ENCODE measurements at places on chromosomes 4 and X. TPM values are rescaled to one million over a fixed set of nuclear protein-coding genes. Genes with fewer than 3 reads are reported as not detected.

- DNase-seq, result peak; percentile 90
These were observed at the start of gene ARSD for GRCh38 chrX:2928583-2929434. Gene ARSD, minus strand, starts transcription at chrX:2929339. Its CDS starts 64 bp downstream, at chrX:2929275.

- peak; percentile 79 for DNase-seq
These were observed 43.4 kb downstream of the SHROOM2 start for GRCh38 chrX:9829308-9830267.

GRCh38 chrX:136369377-136369776 is 68.6 kb downstream of the ADGRG4 start:
- peak; percentile 19 for DNase-seq

- no peak for DNase-seq
These were observed 190.1 kb downstream of the STIM2 start for GRCh38 chr4:27050731-27051130.

- no peak for DNase-seq
These were observed 137.1 kb downstream of the PJA1 start for GRCh38 chrX:69028006-69028760.

GRCh38 chrX:148043271-148043855 is 62.2 kb downstream of the FMR1NB start:
- DNase-seq, result peak; percentile 65

The MAOA gene
- total RNA-seq, result 0.62 TPM

The ACOX3 gene
- total RNA-seq, result 23.4 TPM

The ZNF280C gene
- 5.8 TPM for total RNA-seq

The GPR34 gene
- not detected for total RNA-seq

Measured in H4 (cell line).